Skeletal muscle cell (primary cell): ENCODE measurements at places on chromosomes 6 and 20.

- peak; percentile 65 for DNase-seq
These were observed 154.6 kb downstream of the ZDHHC14 start for GRCh38 chr6:157535340-157536222.

GRCh38 chr6:135075018-135075417 lies 20.4 kb upstream of the HBS1L start:
- no peak for DNase-seq

DNA sequence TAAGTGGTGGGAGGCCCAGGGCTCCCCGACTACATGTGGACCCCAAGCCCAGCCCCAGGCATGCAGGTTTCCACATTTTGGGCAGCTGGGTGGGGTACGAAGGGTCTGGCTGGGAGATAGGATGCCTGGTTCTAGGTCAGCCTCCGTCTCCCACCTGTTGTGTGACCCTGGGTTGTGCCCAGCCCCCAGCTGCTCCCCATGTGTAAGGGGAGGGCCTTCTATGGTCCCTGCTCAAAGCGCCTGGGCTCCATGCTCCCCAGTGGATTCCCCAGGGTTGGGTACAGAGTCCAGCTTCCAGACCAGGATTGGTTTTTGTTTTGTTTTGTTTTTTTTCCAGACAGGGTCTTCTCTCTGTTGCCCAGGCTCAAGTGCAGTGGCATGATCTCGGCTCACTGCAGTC lies 1.1 kb upstream of the VWA7 start:
- DNase-seq: no peak

GRCh38 chr6:40146902-40147301 lies 212.6 kb upstream of the MOCS1 start:
- DNase-seq: no peak

DNA sequence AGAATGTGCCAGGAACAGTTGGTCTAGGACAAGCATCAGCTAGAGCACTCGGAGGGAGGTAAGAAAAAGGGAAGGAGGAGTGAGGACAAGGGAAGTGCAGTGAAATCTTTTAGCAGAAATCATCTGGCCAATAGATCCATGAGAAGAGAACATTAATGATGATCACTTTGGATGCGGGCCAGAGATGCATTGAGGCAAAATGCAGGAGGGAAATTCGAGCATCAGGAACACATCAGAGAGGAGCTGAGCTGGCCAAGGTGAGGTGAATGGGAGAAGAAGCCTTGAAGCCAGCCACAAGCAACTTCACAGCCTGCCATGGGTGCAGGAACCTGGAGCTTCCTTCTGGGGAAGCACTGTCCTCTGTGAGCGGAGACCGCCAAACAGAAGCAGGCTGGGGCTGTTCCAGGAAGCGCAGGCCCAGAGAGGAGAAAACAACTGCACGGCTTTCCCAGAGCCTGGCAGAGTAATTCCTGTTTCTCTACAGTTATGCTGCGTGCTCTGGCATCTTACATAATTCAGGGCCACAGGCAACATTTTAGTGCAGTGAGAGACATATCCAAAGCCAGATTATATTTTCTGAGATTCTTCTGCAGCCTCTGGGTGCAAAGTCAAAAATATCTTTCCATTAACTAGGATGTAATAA lies 143.8 kb downstream of the F13A1 start:
- no peak for DNase-seq

DNA sequence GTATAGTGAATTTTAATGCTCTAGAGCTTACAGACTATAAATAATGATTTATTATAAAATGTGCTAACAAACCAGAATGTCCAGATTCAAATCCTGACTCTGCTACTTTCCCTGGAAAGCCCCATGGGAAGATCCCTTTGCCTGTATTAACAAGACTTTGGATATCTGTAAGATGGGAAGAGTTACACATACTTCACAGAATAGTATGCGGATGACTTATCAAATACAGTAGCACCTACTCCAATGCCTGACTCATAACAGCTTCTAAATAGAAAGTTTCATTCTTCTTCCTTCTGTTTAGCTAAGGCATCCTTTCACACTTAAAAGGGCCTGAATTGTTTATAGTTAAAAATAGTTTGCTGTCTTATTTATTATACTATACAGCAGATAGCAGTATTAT lies 166.3 kb downstream of the KCNQ5 start:
- peak; percentile 25 for DNase-seq

DNA sequence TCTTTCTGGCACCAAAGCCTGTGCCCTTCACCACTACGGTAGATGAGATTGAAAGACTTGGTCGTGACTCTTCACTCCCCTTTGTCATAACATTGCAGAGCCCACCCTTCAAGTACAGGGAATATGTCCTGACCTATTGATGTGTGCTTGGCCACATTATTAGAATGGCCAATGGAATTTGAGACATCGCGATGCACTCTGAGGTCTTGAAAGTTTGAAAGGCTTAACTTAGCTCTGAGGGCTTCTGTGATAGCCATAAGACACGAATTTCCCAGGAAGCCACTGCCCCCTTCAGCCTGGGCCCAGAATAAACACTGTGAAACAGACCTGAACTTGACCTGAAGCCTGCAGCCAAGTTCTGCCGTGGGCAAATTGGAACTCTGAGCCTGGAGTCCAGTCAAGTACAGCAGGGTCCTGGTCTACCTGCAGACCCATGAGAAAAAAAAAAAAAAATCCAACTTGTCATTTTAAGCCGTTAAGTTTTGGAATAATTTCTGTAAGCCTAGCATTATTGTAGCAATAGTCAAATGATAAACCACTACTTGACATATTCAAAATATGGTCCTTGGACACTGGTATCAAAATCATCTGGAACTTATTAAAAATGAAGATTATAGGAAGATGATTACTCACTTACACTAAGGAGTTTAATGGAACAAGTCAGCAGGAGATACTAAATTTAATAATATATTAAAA lies 36.9 kb upstream of the TRAF3IP2 start:
- no peak for DNase-seq

GRCh38 chr6:57267586-57268293 lies 45.6 kb upstream of the RAB23 start:
- peak; percentile 98 for DNase-seq

DNA sequence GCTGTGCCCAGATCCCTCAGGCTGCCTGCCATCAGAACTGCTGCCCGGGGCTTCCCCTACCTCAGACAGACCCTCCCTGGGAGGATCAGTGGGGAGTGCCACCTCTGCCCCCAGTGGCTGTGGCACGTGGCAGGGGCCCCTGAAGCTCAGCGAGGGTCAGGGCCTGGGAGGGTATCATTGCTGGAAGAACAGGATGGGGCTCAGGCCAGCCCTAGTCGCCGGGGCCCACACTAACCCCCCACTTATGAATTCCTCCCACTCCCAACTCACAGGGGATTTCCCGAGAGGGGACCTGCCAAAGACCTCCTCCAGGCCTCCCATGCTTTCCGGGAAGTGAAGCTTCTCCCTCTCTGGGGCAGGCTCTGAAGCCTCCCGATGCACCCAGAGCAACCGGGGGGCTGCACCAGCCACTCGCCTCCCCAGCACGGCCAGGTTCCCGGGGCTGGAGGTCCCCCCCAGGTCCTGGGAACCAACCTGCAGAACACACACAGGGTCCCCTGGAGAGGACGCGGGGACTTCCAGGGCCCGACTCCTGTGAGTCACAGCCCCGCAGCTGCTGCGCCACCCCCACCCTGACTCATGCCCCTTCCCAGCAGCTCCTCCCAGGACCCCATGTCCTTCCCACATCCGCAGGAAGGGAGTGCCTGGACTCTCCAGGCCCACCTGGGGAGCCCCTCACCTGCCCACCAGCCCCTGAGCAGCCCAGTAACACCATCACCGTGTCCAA lies 2.5 kb downstream of the TNFRSF6B start:
- DNase-seq: peak; percentile 70

GRCh38 chr20:31829731-31830130 lies 10.6 kb downstream of the MYLK2 start:
- DNase-seq: no peak

- peak; percentile 85 for DNase-seq
These were observed 1197.7 kb upstream of the CITED2 start for GRCh38 chr6:140572129-140572528.

DNA sequence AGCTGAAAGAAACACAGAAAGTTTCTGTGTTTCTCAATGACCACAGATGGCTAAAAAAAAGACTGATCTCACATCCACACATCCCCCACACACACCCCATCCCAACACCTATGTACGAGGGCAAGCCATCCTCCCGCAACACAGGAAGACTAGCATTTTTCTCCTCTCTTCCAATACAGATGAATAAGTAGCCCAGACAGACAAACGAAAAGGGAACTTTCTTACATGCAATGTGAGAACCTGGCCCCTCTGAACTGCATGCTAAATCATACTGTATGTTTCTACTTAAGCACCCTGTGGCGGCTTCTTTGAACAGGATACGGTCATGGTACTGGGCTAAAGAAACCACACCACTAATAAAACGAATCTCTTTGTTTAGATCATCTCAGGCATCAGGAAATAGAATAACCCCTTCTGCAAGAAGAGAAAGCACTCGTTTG lies 116.2 kb downstream of the GMDS start:
- DNase-seq: no peak

- DNase-seq: peak; percentile 90
These were observed 95.0 kb upstream of the IFNGR1 start for GRCh38 chr6:137313928-137314855.

DNA sequence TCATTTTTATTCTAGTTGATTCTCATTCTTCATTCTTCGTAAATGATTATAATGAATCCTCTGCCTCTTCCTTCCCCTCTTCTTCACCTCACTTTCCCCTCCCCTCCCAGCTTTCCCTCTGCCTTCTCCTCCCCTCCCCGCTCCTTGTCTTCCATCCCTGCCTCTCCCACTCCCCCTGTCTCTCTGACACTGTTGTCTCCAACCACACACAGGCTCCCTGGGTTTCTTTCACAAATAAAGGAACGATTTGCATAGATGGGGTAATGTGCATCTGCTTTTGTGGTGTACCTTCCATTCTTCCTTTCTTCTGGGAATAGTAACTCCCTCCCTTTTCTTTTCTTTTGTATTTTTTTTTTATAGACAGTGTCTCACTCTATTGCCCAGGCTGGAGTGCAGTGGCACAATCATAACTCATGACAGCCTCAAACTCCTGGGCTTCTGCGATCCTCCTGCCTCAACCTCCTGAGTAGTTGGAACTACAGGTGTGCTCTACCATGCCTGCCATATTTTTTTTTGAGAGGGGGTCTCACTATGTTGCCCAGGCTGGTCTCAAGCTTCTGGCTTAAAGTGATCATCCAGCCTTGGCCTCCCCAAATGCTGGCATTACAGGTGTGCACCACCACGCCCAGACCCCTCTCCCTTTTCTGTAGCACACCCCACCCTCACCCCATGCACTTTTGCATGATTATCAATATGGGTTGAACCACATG lies 318.6 kb downstream of the PRKN start:
- no peak for DNase-seq

DNA sequence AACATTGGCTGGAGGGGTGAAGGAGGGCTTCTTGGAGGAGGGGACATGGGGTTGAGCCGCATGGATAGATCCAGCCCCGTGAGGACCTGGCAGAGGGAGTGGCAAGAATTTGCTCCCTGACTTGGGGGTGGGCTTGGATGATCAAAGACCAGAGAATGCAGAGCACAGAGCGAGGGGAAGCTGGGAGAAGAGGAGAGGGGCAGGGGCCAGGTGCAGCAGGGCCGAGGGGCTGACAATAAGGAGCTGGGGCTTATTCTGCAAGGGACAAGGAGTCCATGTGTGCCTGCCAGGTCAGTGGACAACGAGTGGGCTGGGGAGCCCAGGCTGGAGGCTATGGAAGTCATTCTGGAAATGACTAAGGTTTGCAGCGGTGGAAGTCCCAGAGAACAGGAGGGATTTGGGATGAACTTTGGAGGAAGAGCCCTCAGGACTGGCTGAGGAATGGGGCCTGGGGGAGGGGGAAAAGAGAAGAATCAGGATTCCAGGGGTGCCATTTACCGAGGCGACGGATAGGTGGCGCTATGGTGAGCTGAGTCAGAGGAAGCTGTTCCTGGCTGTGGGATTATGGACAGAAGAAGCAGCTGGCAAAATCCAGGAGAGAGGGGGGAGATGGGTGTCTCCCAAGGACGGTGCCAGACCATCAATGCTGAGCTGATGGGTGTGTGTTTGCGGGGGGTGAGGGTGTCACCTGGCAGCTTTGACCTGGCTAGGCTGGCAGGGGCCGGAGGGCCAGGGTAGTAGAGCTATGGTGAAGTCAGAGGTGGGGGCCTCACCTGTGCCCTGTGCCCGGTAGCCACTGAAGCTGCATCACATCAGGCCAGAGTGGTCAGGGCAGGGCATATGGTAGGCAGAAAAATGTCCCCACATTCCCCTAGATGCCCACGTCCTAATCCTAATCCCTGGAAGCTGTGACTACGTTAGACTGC lies 7.8 kb downstream of the KCNG1 start:
- no peak for DNase-seq

DNA sequence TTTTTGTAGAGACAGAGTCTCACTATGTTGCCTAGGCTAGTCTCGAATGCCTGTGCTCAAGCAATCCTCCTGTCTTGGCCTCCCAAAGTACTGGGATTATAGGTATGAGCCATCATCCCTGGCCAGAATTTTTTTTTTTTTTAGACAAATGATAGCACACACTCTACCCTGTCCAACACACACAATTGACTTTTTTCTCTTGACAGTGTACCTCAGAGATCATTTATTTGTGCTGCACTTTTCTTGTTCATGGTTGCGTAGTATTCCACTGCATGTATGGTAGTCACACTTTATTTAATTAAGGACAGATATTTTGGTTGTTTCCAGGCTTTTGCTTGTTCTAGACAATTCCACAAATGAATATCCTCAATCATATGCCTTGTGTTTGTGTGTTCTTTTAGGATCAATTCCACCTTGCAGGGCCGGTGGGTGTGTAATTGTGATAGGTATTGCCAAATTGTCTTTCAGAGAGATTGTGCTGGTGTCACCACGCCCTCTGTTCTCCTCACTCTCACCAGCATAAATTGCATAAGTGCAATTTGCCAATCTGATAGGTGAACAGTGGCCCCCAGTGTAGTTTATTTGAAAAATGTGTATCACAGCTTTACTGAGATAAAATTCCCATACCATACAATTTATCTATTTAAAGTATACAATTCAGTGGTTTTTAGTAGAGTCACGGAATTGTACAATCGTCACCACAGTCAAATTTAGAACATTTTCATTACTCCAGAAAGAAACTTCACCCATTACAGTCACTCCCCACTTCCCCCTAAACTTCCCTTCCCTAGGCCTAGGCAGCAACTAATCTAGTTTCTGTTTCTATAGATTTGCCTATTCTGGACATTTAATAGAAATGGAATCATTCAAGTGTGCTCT lies 20.1 kb downstream of the SRC start:
- DNase-seq: no peak

DNA sequence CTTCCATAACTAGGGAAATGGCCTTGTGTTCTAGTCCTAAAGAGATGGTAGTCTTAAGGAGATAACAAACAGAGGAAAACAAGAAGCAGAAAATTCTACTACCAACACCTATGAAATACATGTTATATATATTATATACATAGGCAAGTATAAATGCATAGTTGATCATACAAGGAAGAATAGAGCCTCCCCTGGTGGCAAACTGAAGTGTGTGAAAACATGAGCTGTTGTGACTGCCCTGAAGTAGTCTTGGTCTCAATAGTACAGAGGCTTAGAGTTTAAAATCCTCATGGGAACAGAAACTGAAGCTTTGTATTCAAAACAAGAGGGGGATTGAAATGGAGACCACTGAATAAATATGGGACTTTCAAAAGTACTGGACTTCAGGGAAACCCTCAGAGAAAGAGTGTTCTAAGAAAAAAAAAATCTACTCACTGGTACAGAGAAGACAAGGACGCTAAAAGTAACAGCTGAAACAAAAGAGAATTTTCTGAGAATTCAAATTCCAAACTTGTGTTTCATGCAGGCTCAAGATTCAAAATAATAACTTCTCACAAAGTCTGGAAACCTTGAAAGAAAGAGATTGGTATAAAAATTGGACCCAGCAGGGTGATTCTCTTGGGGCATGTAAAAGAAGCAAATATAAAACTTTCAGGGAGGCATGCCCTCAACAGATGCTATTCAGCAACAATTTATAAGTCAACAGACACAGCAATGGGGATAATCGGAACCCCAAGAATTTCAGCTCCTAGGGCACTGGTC lies 59.7 kb upstream of the SAMD3 start:
- DNase-seq: no peak
